ENCODE measurements at places on chromosomes 5 and 9. TPM values are rescaled to one million over a fixed set of nuclear protein-coding genes. Genes with fewer than 3 reads are reported as not detected.

- no peak overlapping the region for H3K4me3 ChIP-seq
- peaks cover 37% of the 10 kb centered on the region for H3K27me3 ChIP-seq
- no peak for DNase-seq
- peaks cover 5% of the 10 kb centered on the region for H3K4me1 ChIP-seq
- H3K36me3 ChIP-seq = no peaks in the 10 kb centered on the region
These were observed 17.6 kb upstream of the LCP2 start for GRCh38 chr5:170315154-170315553.

UGT3A1 gene
- 5.2 TPM for total RNA-seq

- H3K36me3 ChIP-seq = no peaks in the 10 kb centered on the region
- peaks cover 26% of the 10 kb centered on the region for H3K4me1 ChIP-seq
- peaks cover 22% of the 10 kb centered on the region for H3K27me3 ChIP-seq
- peak overlapping the region; percentile 17 for H3K27ac ChIP-seq
- DNase-seq = no peak
These were observed 141.7 kb downstream of the BARX1 start for GRCh38 chr9:93813221-93814076.

DNA sequence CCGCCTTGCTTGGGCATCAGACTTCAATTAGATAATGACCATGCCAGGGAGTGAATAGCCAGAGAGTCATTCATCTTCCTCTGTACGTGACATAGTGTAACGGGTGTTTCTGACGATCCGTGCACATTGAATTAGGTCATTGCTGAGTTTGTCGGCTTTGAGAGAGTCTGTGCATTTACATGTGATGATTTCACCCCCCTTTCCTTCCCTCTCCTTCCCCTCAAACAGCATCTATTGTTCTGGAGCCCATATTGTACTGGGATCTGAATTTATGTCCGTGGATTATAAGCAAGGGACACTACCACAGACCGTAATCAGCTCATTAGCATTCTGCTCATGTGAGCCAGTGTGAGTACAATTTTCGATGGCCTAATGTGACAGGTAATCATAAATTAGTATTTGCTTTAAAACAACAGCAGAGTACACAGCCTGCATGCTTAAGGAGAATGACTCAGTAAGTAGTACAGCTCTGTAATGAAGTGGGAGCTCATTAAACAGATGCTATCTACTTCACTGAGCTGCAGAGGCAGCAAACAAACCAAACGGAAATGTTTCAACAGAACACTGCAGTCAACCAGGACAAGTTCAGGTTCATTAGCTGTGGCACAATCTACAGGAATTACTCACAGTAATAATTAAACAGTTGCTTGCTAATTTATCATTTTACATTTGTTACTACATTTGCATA is 302.1 kb downstream of the CSNK1G3 start:
- H3K4me1 ChIP-seq = peaks cover 51% of the 10 kb centered on the region
- no peaks in the 10 kb centered on the region for H3K27me3 ChIP-seq
- no peaks in the 10 kb centered on the region for H3K36me3 ChIP-seq
- DNase-seq = no peak

DNA sequence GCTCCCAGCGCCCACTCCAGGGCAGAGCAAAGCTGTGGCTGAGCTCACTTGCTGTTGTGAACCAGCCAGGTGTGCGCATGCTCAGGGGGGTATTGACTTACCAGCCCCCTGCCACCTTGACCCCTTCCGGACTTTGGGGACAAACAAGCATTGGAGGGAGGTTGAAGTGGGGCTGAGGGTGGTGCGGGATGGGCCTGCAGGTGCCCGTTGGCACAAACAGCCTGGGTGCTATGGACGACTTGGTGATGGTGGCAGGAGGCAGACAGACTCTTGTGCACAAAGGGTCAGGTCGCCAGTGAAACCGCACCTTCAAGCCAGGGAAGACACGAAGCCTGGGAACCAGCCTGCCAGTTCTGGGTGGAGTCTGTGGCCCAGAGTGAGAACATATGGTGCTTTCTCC is 858.5 kb upstream of the PTPRD start:
- DNase-seq = no peak
- H3K4me1 ChIP-seq = no peaks in the 10 kb centered on the region
- H3K27ac ChIP-seq = no peak overlapping the region
- no peak overlapping the region for H3K4me3 ChIP-seq
- H3K36me3 ChIP-seq = no peaks in the 10 kb centered on the region

WWC1 gene
- 62.3 TPM for total RNA-seq

FAM200C gene
- total RNA-seq = 6.5 TPM

- H3K4me1 ChIP-seq = no peaks in the 10 kb centered on the region
- no peak overlapping the region for H3K27ac ChIP-seq
- H3K27me3 ChIP-seq = peaks cover 47% of the 10 kb centered on the region
- no peak for DNase-seq
- H3K4me3 ChIP-seq = no peak overlapping the region
- no peaks in the 10 kb centered on the region for H3K36me3 ChIP-seq
These were observed 2.7 kb downstream of the BTNL9 start for GRCh38 chr5:181042722-181043121.

GRCh38 chr5:143312822-143313221 is 90.7 kb downstream of the NR3C1 start:
- peaks cover 6% of the 10 kb centered on the region for H3K27me3 ChIP-seq
- no peaks in the 10 kb centered on the region for H3K36me3 ChIP-seq
- DNase-seq = no peak
- H3K4me1 ChIP-seq = peaks cover 8% of the 10 kb centered on the region
- no peak overlapping the region for H3K27ac ChIP-seq

DNA sequence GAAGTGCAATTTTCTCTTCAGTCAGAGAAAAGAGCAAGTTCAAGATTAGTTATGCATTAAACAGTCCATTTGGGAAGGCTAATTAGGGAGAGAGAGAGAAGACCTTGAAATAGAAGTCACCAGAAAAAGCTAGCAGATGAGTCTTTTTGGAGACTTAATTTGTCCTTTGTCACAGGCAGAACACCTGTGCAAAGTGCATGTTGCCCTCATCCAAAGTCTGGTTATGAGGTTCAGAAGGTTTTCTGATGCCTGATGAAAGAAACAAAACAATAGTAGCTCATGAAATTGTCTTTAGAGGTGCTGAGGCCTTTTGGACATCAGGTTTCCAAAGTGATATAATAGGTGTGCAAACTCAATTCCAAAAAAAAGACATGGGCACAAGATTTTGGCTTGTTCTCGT is 199.3 kb downstream of the MAN2A1 start:
- no peak for DNase-seq
- no peaks in the 10 kb centered on the region for H3K4me1 ChIP-seq
- H3K27ac ChIP-seq = no peak overlapping the region
- no peaks in the 10 kb centered on the region for H3K36me3 ChIP-seq
- H3K4me3 ChIP-seq = no peak overlapping the region
- no peaks in the 10 kb centered on the region for H3K27me3 ChIP-seq

FOXD1 gene
- 0.19 TPM for total RNA-seq

DNA sequence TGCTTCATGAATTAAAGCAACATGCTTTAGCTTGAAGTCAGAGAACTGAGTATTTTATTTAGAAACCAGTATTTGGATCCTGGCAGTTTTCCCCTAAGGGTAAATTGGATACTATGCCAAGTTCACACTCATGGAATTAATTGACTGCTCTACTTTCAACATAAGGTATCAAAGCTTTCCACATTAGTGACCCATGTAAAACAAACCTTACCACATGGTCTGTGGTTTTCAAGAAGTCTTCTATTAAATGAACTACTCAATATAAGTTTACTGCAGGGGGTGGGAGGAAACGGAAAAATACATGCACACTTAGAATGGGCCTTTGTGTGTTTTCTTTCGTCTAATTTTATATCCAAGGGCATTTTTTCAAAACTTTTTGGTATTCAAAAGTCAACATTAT is 232.0 kb upstream of the FBXL7 start:
- no peaks in the 10 kb centered on the region for H3K4me1 ChIP-seq
- no peak for DNase-seq
- no peaks in the 10 kb centered on the region for H3K36me3 ChIP-seq
- H3K27ac ChIP-seq = no peak overlapping the region

GRCh38 chr9:14813336-14814248 is 91.1 kb upstream of the CER1 start:
- H3K27me3 ChIP-seq = no peaks in the 10 kb centered on the region
- H3K27ac ChIP-seq = no peak overlapping the region
- H3K36me3 ChIP-seq = peaks cover 4% of the 10 kb centered on the region
- no peak for DNase-seq
- no peaks in the 10 kb centered on the region for H3K4me1 ChIP-seq
- H3K4me3 ChIP-seq = no peak overlapping the region

ZNF883 gene
- total RNA-seq = 16.5 TPM

GRCh38 chr9:127955294-127956015 is 17.8 kb upstream of the DPM2 start:
- H3K4me1 ChIP-seq = peaks cover 22% of the 10 kb centered on the region
- no peak overlapping the region for H3K27ac ChIP-seq
- no peak overlapping the region for H3K4me3 ChIP-seq
- no peaks in the 10 kb centered on the region for H3K27me3 ChIP-seq
- DNase-seq = no peak

- H3K4me1 ChIP-seq = no peaks in the 10 kb centered on the region
- no peak overlapping the region for H3K4me3 ChIP-seq
- H3K27ac ChIP-seq = no peak overlapping the region
- no peaks in the 10 kb centered on the region for H3K27me3 ChIP-seq
- DNase-seq = no peak
These were observed 71.5 kb downstream of the FREM1 start for GRCh38 chr9:14838701-14839100.
